Suprapubic skin (tissue), 4 donors: ENCODE measurements at places on chromosomes 11 and 22.
A peak's percentile ranks its signal among the peaks of the same experiment; 100 is the strongest.

DNA sequence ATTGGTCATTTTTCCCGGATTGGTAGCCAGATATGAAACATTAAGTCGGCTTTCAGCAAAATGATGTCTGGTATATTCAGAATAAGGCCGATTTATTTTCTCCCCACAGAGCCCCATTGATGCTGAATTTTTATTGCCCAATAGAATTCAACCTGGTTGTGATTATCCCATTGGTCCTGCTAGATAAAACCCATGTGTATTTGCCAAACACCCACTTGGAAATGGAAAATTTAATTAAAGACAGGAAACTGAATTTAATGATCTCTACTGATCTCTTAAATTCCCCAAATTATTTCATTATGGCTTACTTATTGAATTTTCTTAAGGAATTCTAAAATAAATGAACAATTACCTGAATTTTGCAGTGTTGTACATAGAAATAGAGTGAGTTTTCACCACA, 609.8 kb downstream of the NTM start:
- DNase-seq = no peak

DNA sequence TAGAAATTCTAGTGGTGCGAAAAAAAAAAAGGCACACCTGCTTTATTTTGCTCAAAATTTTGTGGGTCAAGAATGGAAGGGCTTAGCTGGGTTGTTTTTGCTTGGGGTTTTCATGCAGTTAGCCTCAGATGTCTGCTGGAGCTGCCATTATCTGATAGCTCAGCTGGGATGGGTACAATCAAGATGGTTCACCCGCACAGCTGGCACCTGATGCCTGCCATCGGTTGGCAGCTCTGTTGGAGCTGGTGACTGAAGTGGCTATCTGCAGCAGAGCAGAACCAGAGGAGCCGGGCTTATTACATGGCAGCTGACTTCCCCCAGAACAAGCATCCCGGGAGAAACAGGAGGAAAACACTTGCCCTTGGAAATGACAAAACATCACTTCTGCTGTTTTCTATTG, 12.1 kb upstream of the ELFN2 start:
- no peak for DNase-seq

DNA sequence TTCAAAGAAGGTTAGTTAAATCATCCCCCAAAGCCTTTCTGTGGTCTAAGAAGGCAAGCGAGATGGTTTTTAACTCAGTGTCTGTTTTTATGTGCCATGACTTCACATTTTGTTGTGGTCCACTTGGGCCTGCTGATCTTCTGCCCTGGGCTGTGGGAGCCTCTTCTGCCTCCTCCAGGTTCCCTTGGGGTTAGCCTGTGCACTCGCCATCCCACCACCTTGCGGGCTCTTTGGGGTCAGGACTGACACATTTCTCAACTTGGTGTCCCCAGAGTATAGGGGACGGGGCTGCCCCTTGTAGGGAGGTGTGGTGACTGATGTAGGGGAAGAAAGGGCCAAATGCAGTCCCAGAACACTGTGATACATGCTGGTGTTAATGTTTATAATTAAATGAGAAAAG, 207.0 kb downstream of the TBC1D22A start:
- no peak for DNase-seq

DNA sequence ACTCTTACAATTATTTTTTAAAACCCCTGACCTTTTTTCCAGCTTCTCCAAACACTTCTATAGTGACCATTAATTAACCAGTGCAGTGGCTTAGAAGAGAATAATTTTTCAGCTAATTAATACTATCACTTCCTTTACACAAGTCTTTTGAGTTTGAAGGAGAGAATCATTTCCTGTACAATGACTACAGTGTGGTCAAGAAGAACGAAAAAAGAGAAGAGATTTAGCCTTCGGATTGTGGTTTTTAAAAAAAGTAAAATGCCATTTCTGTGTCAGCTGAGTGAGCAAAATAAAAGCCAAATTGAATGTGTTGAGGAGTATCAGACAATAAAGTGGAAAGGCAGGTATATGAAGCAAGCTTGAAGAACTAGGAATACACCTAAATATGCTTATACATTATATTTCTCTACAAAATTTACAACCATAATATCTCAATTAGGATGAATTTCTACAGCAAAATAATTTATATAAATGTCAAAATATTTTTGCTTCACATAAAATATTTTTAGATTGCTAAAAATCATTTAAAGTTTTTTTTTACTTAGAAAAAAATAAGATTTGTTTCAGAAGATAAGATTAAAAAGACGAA, 1155.2 kb upstream of the CNTN5 start:
- DNase-seq = no peak

DNA sequence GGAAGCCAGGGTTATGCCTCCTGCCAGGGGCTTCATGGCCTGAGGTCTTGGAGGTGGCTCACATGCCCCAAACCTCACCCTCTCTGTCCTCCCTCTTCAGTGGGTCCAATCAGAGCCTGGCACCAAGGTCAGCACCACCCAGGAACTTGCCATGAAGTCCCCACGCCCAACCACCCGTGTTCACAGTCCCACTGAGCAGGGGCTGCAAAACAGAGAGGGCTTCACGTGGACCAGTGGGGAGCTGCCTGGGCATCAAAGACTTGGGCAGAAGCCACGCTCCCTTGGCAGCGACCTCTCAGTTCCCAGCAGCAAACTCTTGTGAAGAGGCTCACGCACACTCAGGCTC, 425.8 kb upstream of the B3GAT1 start:
- DNase-seq = no peak

DNA sequence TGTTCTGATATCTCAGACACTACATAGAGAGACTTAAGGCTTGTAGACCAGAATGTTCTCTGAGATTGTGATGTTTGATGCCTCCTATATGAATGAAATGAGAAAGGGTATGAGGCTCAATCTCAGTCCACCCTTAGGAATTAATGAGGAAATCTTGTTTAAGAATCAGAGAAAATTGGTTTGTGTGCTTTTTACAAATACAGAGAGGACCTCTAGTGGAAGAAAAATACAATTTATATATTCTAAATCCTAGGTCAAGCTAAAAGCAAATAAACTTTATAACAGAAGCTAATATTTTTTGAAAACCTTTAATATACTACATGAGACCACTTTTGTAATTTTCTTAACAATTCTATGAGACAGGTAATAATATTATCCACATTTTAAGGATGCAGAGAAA, 5.0 kb upstream of the OR52H1 start:
- DNase-seq = no peak

GRCh38 chr11:8581300-8581699, 12.7 kb downstream of the STK33 start:
- DNase-seq = no peak

- no peak for DNase-seq
Observed at GRCh38 chr11:16841984-16842383, 103.5 kb downstream of the C11orf58 start.

- peak; percentile 71 for DNase-seq
Observed at GRCh38 chr22:45645526-45646414, 25.9 kb upstream of the ATXN10 start.
